ENCODE measurements at places on chromosomes 16 and 17.

DNA sequence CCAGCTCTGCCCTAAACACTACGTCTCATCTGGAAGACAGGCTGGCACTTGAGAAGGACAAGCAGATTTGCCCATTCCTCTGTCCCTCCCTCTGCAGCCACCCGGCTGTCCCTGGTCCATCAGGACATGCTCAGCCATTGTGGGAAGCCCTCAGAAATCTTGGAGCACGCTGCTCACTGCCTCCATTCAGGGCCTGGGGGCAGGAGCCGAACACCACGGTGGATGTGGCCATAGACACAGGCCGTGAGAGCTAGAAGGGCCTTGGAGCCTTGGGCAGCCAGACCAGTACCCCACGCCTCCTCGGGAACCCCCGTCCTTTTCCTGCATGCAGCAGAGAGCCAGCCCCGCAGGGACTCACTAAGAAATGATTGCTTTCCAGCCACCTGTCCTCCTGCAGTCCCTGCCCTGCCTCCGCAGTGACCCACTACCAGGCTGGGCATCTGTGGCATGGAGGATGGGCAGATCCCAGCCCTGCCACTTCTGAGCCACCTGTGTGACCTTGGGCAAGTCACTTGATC lies 3.4 kb downstream of the DOC2A start:
- no peak for DNase-seq

DNA sequence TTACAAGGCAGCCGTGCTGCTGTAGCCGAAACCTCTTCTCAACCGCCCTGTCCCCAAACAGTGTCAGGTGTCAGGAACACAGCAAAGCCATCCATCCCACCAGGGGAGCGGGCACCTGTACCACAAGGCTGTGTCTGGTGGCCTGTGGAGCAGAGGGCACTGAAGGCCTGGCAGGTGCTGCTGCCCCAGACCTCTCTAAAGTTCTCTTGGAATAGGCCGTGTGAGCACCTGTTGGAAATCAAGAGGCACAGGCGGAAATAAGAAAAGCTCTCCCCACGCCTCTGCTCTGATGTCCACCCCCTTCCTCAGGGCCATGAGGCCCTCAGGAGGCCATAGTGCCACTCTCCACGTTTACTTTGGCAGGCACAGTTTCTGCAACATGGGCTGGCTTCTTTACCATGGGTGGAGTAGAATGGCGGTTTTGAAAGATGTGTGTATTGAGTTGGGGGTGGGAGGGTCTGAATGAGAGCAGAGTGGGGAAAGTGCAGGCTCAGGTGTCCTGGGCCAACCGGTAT lies 99.9 kb upstream of the ZNF750 start:
- DNase-seq: no peak

GRCh38 chr16:77298418-77299360 lies 99.5 kb downstream of the SYCE1L start:
- DNase-seq: peak; percentile 96

- no peak for DNase-seq
These were observed 1.3 kb downstream of the SNN start for GRCh38 chr16:11669380-11670146.

- DNase-seq: no peak
These were observed 23.3 kb downstream of the SLC7A5 start for GRCh38 chr16:87845807-87846619.

DNA sequence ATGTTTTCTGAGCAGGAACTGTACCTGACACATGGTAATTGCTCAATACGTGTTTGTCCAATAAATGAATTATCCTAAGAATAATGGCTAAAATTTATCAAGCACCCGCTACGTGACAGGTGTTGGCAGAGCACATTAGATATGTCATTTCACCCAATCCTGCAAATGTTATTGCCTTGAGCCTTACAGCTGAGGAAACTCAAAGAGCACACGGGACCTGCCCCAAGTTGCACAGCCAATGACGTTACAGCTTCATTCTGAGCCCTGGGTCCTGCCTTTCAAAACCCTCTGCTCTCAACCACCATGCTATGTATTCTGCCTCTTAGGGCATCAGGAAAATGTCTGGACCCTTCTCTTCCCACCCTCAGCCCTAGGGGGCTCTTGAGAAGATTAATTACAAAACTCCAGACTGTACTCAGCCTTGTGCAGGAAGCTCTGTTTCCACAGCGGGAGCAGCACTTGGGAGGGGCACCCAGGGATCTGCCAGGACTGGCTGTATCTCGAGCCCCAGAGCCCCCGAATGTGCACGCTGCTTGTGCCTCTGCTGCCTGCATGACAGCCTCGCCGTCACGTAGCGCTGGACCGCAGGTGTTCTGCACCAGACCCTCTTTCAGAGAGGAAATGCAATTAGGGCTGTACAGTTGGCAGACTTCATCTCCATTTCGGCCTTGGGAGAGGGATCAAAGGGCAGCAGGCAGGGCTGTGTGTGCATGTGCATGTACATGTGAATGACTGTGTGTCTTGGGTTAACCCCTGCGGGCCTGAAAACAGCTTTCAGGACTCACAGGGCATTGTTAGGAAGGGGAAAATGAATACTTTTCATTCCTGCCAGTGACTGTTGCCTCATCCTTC lies 71.6 kb downstream of the GPR139 start:
- no peak for DNase-seq

DNA sequence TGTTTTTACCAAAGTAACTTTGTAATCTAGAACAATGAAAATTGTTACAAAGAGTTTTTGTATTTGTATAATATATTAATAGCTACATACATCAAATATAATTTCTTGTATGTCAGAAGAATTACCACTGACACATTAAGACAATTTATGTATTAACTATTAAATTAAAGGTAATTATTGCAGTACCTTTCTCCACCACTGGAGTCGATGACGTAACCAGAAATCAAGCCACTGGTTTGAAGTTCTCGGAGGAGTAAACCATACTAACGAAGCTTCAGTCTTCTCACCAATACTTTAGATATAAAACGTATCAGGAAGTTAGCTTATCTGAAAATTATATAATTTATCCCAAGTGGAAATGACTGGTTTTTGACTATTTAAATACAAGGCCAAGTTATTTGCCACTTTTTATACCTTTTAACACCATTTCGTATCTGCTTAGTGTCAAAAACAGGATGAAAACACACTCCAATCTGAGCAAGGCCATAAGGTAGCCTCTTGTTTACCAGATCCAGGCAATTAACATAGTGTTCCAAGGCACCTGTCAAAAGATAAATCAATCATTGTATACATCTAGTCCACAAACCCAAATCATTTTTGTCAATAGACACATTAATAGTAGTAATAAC lies 4.3 kb downstream of the POLG2 start:
- DNase-seq: no peak

DNA sequence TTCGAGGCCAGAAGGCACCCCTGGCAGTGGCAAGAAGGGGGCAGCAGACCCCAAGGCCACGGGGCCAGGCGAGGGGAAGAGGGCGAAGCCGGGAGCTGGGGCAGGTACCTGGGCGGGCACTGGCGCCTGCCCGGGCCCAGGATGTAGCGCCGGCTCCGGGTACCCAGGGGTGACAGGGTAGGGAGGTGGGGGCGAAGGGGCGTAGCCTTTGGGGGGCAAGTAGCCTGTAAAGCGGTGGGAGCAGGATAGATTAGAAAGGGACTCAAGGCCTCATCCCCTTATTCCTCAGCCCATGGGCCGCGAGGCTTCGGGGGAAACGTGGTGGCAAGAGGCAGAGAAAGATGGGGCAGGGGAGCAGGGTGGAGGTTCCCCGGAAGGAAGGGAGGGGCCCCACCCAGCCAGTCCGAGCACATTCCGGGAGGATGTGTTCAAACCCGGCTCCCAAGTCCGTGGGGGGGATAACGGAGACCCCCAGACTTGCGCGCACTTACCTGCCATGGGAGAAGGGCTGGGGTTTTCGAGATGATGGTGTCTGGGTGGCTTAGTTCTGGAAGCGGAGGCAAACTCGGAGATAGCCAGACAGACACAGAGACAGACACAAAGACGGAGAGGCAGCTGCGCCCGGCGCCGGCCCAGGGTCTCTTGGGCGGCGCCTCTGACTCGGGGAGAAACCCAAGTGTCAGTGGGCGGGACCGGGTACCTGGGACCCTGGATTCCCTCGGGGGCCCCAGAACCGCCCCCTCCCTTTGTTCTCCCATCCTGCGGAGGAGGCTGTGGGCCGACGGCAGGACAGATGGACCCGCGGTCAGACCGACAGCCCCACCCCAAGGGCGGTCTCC lies 493 bp downstream of the PLSCR3 start:
- DNase-seq: no peak

- peak; percentile 34 for DNase-seq
These were observed 45.7 kb upstream of the FAM20A start for GRCh38 chr17:68646626-68647526.

All from fibroblast of upper back skin (primary cell).